CD8-positive, alpha-beta T cell (primary cell): ENCODE measurements at places on chromosomes 12 and 14. TPM values are rescaled to one million over a fixed set of nuclear protein-coding genes. Genes with fewer than 3 reads are reported as not detected.

GPRC5A gene
- not detected for total RNA-seq

GPR84 gene
- total RNA-seq: not detected

LYZ gene
- total RNA-seq: 3.3 TPM

HSP90AA1 gene
- 539 TPM for total RNA-seq

KRT78 gene
- not detected for total RNA-seq

FAM90A1 gene
- 0.17 TPM for total RNA-seq

C12orf56 gene
- total RNA-seq: not detected

MGP gene
- 0.42 TPM for total RNA-seq

RFX4 gene
- not detected for total RNA-seq

TAC3 gene
- total RNA-seq: not detected

SLC7A7 gene
- 0.33 TPM for total RNA-seq
